ENCODE measurements at places on chromosomes 3 and 15.

- no peak for DNase-seq
Measured at GRCh38 chr15:69474291-69474690, 21.7 kb downstream of the RPLP1 start.

- DNase-seq, result no peak
Measured at GRCh38 chr3:190375671-190376070, 12.3 kb upstream of the CLDN16 start.

DNA sequence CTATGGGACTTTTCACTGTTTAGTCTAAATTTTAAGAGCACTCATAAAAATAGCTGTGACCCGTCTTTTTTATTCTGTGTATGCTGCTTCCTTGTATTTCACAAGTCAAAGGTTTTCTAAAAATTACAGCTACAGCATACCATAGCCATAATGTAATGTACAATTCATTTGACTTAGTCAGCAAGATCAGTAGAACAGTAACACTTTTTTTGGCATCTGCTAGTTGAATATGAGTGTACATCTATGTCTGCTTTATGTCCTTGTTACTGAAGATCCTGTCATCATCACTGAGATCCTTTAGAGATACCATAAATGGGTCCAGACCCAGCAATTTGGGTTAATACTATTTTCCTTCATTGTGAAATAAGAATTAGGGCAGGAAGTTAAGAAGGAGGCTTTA, 42.2 kb downstream of the CMSS1 start:
- no peak for DNase-seq

- no peak for DNase-seq
Measured at GRCh38 chr3:168524129-168524528, 428.4 kb upstream of the GOLIM4 start.

GRCh38 chr15:101326026-101326315, 30.9 kb upstream of the SNRPA1 start:
- no peak for DNase-seq

DNA sequence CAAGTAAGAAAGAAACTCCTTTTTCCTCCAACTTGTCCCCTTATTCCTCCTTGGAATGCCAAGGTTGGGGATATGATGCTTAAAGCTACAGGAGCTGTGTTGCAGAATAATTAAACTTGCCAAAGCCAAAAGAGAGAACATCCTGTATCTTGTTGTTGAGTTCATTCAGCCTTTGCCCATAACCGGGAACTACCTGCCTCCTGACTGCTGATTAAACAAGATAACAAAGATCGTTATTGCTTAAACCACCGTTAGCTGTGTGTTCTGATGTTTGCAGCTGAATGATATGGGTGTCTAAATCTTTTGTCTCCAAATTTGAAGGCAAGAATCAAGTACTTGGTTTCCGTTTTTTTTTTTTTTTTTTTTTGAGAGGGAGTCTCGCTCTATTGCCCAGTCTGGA, 61.5 kb downstream of the DPPA2 start:
- DNase-seq, result no peak

- no peak for DNase-seq
Measured at GRCh38 chr15:45149060-45149459, 19.3 kb downstream of the DUOX1 start.

- no peak for DNase-seq
Measured at GRCh38 chr15:75759416-75760130, 46.9 kb upstream of the CSPG4 start.

GRCh38 chr3:25895443-25895842, 105.6 kb downstream of the OXSM start:
- DNase-seq, result no peak

GRCh38 chr3:34947834-34948233, 691.5 kb upstream of the ARPP21 start:
- DNase-seq, result no peak

- DNase-seq, result no peak
Measured at GRCh38 chr15:64842096-64842939, 603 bp downstream of the PLEKHO2 start.

DNA sequence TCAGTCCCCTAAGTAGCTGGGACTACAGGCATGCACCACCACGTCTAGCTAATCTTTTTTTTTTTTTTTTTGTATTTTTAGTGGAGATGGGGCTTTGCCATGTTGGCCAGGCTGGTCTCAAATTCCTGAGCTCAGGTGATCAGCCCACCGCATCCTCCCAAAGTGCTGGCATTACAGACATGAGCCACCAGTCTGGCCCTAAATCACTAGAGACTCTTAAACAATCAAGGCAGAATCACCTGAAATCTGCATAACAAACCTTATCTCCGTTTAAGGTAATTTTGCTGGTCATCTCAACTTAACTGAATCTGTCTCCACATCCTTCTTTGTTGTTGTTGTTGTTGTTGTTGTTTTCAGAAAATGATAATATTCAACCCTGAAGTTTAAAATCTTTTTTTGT, 5.6 kb upstream of the TRMT10C start:
- DNase-seq, result no peak

DNA sequence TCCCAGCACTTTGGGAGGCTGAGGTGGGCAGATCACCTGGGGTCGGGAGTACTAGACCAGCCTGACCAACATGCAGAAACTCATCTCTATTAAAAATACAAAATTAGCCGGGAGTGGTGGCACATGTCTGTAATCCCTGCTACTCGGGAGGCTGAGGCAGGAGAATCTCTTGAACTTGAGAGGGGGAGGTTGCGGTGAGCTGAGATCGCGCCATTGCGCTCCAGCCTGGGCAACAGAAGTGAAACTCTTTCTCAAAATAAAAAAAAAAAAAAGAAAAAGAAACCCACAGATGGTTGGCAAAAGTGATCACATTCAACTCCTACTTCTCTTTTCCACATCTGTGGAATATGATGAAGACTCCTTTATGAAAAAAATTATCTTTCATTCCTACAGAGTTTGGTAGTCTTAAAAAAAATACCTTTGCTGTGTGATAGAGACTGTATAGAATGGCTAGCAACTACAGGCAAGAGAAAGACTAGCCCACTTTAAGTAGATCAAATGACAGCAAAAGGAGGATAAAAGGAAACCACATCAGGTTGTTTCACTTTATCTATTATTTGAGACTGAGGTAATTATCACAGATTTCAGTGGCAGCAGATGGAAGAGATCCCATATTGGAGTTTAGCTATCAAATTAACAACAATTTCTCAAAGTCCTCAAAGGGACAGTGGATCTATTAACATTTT, 172.9 kb upstream of the TSPAN3 start:
- DNase-seq, result no peak

DNA sequence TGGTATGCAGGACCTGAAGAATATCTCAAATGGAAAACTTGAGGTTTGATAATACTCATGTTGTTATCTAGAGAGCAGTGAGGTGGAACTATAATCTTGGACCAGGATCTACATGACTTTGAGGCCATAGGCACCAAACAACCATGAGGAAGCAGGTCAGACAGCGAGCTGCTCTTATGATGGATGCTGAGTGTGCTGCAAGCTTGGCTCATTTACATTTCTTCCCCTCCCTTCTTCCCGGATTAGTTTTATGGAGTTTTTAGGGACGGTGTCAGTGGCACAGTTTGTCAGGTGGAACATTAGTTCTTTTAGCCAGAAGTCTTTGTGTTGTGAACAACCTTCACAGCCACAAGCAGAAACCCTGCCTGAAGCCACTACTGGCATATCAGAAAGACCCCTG, 8.0 kb upstream of the MYZAP start:
- DNase-seq, result no peak

GRCh38 chr3:107870943-107871638, 219.7 kb downstream of the CD47 start:
- DNase-seq, result no peak

DNA sequence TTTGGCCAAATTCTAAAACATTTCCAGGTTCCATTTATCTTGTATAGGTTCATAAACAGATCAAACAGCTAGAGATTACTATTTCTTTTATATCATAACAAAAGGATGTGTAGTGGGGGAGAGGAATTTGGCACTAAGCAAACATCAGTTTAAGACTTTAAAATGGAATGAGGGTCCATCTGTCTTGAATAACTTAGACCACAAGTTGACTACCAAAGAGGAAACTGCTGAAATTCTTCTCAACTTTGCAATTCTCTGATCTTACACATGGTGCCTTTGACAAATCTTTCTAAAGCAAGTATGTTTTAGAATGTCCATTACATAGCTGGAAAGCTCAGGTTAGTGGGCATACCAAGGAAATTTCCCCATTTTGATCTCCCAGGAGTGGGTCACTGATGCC, 140.5 kb upstream of the ADAMTS9 start:
- DNase-seq, result no peak

- no peak for DNase-seq
Measured at GRCh38 chr3:67923796-67924195, 269.4 kb upstream of the SUCLG2 start.

DNA sequence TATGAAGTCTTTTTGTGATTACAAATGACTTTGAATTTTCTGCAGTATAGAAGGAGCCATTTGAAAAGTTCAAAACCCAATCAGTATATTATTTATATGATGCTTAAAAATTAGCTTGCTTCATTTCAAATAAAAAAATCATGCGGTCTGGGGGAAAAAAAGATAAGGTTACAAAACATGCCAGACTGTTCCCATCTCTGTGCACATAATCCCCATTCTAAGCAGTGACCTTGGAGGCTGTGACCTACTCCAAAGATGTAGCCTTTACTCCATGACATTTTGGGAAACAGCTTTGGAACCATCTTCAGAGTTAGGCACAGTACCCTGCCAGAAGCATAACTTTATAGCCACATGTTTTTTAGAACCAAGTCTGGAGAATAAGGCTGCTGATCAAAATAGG, 447.7 kb upstream of the WNT5A start:
- DNase-seq, result no peak

- DNase-seq, result no peak
Measured at GRCh38 chr3:14689247-14689980, 14.5 kb downstream of the C3orf20 start.

GRCh38 chr3:58494107-58494506, 2.2 kb downstream of the KCTD6 start:
- no peak for DNase-seq

DNA sequence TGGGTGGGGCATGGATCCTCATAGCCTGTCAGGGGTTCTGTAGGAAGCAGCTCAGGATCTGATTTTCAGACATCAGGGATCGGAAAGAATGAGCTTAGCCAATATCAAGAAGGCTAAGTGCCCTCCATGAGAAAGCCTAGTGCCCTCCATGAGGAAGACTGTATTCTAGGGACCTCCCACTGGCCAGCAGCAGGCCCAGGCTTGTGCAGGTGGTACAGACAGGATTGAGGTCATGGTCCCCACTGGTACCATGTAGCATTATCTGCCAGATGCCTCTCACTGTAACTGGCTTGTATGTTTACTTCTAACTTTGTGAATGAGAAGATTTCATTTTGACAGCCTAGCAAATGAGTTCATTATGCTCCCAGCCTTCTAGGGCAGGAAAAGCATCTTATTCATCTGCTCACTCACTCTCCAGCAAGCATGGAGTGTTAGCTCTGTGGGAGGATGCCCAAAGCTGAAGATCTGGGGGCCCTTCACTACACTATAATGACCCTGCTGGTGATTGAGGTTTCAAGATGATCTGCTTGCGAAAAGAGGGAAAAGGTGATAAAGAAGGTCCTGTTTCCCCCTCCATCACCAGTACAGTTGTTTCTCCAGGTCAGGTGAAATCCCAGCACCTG, 7.5 kb downstream of the EPHB1 start:
- no peak for DNase-seq

Measured in NCI-H1436 (cell line).